A549 treated with ZK216348 at 1 μM for 4 hours (cell line): ENCODE measurements at places on chromosomes 1 and 21. TPM values are rescaled to one million over a fixed set of nuclear protein-coding genes. Genes with fewer than 3 reads are reported as not detected.

PITHD1 gene
- total RNA-seq = 32.1 to 36.3 TPM (median 34.7 TPM) in 5 replicates

ADAMTS5 gene
- not detected in 5 replicates for total RNA-seq

ST6GALNAC3 gene
- 0.34 to 0.80 TPM (median 0.53 TPM) in 5 replicates for total RNA-seq

KLF17 gene
- total RNA-seq = 0.27 to 0.62 TPM (median 0.52 TPM) in 5 replicates

WDR64 gene
- total RNA-seq = not detected in 5 replicates

IL22RA1 gene
- total RNA-seq = 4.6 to 7.3 TPM (median 5.2 TPM) in 5 replicates

MEAF6 gene
- total RNA-seq = 39.4 to 56.3 TPM (median 41.9 TPM) in 5 replicates

ZNF695 gene
- total RNA-seq = 2.1 to 3.4 TPM (median 2.7 TPM) in 5 replicates

SLC45A1 gene
- total RNA-seq = 3.7 to 9.5 TPM (median 8.6 TPM) in 5 replicates

PRAMEF14 gene
- not detected in 5 replicates for total RNA-seq

CD34 gene
- total RNA-seq = not detected in 5 replicates

FMO3 gene
- not detected in 5 replicates for total RNA-seq

IL19 gene
- total RNA-seq = not detected in 5 replicates

SLC6A9 gene
- total RNA-seq = 9.0 to 21.2 TPM (median 16.9 TPM) in 5 replicates
